ENCODE measurements at places on chromosomes 11 and 22. TPM values are rescaled to one million over a fixed set of nuclear protein-coding genes. Genes with fewer than 3 reads are reported as not detected.

ENTHD1 gene
- not detected for total RNA-seq

B4GAT1 gene
- 28.2 TPM for total RNA-seq

GDPD4 gene
- total RNA-seq, result not detected

KRTAP5-4 gene
- not detected for total RNA-seq

SNX32 gene
- total RNA-seq, result 1.3 TPM

PTPRJ gene
- total RNA-seq, result 14.2 TPM

CTSW gene
- not detected for total RNA-seq

OR51B5 gene
- total RNA-seq, result 0.18 TPM

RAG2 gene
- total RNA-seq, result not detected

MMP11 gene
- total RNA-seq, result 9.2 TPM

AMPD3 gene
- total RNA-seq, result 5.2 TPM

UNC93B1 gene
- 24.9 TPM for total RNA-seq

UBQLN3 gene
- total RNA-seq, result under 0.01 TPM

OR56A1 gene
- total RNA-seq, result not detected

CFAP300 gene
- total RNA-seq, result 11.0 TPM

KLHL35 gene
- total RNA-seq, result 3.0 TPM

OR10A2 gene
- total RNA-seq, result not detected

NOX4 gene
- total RNA-seq, result under 0.01 TPM

ANO9 gene
- total RNA-seq, result not detected

MMP10 gene
- 1.2 TPM for total RNA-seq

DLG2 gene
- 0.85 TPM for total RNA-seq

SPECC1L gene
- total RNA-seq, result 35.4 TPM

MFRP gene
- not detected for total RNA-seq

ACTN3 gene
- total RNA-seq, result 0.14 TPM

DUSP18 gene
- 5.6 TPM for total RNA-seq

RBM14 gene
- total RNA-seq, result 16.2 TPM

GTSE1 gene
- 0.57 TPM for total RNA-seq

MUC5B gene
- total RNA-seq, result not detected

CNGA4 gene
- total RNA-seq, result 0.09 TPM

PRDX5 gene
- 402 TPM for total RNA-seq

ANO1 gene
- 0.14 TPM for total RNA-seq

AQP11 gene
- 2.8 TPM for total RNA-seq

MS4A10 gene
- not detected for total RNA-seq

ST14 gene
- total RNA-seq, result under 0.01 TPM

CHADL gene
- total RNA-seq, result 1.8 TPM

ZP1 gene
- 0.55 TPM for total RNA-seq

ANKK1 gene
- under 0.01 TPM for total RNA-seq

ACR gene
- total RNA-seq, result not detected

CLMP gene
- total RNA-seq, result 150 TPM

ZNF408 gene
- 8.5 TPM for total RNA-seq
